ENCODE measurements at places on chromosomes 11 and 22. TPM values are rescaled to one million over a fixed set of nuclear protein-coding genes. Genes with fewer than 3 reads are reported as not detected.

DNA sequence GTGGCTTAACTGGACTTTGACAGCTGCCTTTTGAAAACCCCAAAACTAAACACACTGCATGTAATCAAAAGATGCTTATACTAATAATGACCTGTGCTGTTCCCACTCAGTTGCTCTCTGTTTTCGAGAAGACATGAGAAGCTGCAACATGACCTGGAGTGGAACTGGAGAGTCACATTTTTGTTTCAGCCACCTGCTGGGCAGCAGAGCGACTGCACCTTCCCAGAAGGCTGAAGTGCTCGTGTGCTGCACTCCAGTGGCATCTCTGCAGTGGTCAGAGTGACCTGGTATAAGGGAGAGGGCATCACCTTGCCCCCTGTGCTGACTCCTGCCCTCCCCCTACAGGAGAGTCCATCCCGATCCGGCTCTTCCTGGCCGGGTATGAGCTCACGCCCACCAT is 8.6 kb downstream of the THYN1 start:
- no peak for DNase-seq

- DNase-seq = no peak
Measured at GRCh38 chr11:104700609-104701008, 197.7 kb downstream of the CASP12 start.

DNA sequence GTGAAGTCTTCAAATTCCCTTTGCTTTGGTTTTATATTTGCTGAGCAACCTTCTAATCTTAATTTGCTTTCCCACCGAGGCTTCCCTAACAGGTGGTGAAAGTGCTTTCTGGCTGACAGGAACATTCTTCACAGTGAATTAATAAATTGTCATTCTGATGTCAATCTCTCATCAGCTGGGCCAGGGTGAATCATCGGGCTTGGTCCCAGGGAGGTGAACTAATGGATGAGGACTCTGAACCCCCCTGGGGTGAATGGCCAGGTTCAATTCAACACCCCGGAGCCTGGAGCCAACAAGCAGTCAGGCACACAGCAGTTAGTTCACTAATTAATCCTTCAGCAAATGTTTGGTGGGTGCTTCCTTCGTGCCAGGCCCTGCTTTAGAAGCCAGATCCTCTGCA is 155.4 kb upstream of the PDGFD start:
- DNase-seq = no peak

- DNase-seq = peak; percentile 16
Measured at GRCh38 chr11:2589538-2589934, 110.3 kb downstream of the KCNQ1OT1 start.

- peak; percentile 77 for DNase-seq
Measured at GRCh38 chr11:78292109-78292803, 103.5 kb downstream of the USP35 start.

GRCh38 chr22:38845004-38845740 is 1.3 kb upstream of the NPTXR start:
- DNase-seq = no peak

GRCh38 chr11:21289686-21290085 is 620.3 kb downstream of the NELL1 start:
- no peak for DNase-seq

LARGE1 gene
- total RNA-seq = 0.58 TPM

ZNF74 gene
- 9.2 TPM for total RNA-seq

KRTAP5-7 gene
- total RNA-seq = not detected

Measured in activated CD8-positive, alpha-beta T cell treated with anti-CD3 and anti-CD28 coated beads, Interleukin-2, amount 10 ng/mL, durations not matched to agents 7 days and 5 days (primary cell).